ENCODE measurements at places on chromosomes 2 and 18.

DNA sequence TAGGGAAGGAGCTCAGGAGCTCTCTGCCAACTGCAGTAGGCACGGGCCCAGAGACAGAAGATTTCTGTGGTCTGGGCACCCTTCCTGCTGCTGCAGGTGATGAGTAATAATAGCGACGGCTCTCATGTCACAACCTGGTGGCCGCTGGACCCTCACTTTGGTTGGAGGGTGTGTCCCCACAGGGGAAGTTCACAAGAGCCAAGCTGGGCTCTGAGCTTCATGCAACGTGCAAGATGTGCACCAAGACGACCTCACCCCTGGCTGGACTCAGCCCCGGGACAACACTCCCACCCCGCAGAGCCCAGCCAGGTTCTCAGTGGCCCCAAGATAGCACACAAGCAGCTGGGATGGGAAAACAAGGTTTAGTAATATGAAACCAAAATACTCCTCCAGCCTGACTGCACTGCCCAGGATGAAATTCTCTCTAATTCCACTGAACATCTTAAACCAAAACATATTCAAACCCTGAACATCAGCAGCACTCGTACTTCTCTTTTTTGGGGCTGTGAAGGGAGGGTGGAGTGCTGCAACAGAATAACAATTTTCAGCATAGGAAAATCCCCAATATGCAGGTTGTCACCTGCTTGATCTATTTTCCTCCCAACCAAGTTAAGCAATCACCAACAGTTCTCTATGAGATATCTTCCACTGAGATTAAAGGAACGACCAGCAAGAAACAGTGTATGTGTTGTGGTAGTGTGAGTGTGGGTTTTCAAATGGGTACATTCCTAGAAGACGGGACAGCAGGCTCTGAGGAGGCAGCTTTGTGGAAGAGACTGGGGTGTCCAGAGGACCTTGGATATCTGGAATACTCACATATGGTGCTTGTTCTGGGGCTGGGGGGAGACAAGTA lies 26.5 kb downstream of the BCL2 start:
- H3K4me3 ChIP-seq: no peak overlapping the region
- H3K4me1 ChIP-seq: peaks cover 12% of the 10 kb centered on the region
- H3K27ac ChIP-seq: peak overlapping the region; percentile 38
- no peak for DNase-seq

DNA sequence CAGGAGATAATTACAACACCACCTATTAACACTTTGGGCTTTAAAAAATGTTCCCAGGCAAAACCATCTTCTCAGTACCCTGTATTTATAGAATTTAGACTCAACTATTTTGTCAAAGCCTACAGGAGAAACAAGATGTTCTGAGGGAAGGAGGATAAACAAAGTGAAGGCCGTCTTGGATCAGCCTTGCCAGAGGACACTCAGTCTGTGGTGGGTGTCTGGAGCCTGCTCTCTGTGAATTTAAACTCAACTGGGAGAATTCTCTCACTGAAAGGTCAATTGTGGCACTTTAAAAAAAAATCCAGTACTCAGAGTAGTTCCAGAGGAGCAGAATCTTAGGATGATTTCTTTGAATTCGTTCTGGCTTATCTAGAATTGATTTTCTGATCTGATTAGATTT lies 28.4 kb upstream of the SLC1A4 start:
- H3K27me3 ChIP-seq: no peaks in the 10 kb centered on the region
- H3K4me3 ChIP-seq: no peak overlapping the region
- no peak for DNase-seq
- H3K36me3 ChIP-seq: no peaks in the 10 kb centered on the region

- no peak overlapping the region for H3K4me3 ChIP-seq
- H3K27me3 ChIP-seq: no peaks in the 10 kb centered on the region
- no peaks in the 10 kb centered on the region for H3K36me3 ChIP-seq
- no peak for DNase-seq
- H3K4me1 ChIP-seq: peaks cover 25% of the 10 kb centered on the region
- peak overlapping the region; percentile 0 for H3K27ac ChIP-seq
These were observed 46.5 kb upstream of the ST3GAL5 start for GRCh38 chr2:85935170-85935745.

DNA sequence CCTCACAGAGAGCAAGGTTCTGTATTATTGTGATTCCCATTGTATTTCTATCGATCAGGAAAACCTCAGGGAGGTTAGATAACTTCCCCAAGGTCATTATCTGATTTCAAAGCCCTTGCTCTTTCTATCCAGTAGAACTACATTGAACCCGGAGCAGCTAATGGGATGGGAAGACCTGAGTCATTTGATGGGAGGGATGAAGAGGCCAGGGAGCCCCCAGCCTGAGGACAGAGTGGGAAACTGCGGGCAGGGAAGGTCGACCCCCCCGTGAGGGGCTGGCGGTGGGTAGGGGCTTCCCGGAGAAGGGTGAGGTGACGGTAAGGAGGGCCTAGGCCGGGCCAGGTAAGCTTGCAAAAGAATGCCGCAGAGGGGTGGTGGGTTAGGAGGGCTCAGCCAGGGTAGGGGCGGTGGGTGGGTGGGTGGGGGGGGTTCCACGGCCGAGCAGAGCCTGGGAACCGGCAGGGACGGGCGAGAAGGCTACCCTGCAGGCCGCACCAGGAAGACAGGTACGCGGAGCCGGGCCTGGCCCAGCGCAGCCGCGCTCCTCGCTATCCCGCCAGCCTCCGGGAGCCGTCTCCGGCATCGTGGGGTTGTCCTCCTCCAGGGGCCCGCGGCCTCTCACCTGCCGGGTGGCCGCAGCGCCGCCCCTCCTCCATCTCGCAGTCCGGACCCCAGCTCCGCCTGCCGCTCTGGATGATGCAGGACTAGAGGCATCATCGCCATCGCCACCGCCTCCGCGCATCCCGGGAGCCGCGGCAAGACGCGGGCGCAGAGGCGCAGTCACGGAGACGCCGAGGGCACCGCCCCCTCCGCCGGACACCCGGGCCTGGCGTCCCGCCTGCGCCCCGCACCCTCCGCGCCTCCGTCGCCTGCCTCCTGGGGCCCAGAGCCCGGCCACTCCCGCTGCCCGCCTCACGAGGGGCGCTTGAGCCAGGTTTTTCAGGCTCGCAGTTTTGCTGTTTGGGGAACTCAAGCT lies at the start of gene GPR75:
TSS of gene GPR75 (minus strand) at position 762 of the 976 bp plus-strand sequence. CDS start 5,211 bp downstream, outside the sequence.
- H3K4me3 ChIP-seq: no peak within 1 kb of the TSS
- no peak for DNase-seq
- H3K27ac ChIP-seq: no peak within 1 kb of the TSS
- H3K36me3 ChIP-seq: peaks cover 19% of the 10 kb centered on the region
- H3K27me3 ChIP-seq: no peaks in the 10 kb centered on the region
- no peaks in the 10 kb centered on the region for H3K4me1 ChIP-seq

DNA sequence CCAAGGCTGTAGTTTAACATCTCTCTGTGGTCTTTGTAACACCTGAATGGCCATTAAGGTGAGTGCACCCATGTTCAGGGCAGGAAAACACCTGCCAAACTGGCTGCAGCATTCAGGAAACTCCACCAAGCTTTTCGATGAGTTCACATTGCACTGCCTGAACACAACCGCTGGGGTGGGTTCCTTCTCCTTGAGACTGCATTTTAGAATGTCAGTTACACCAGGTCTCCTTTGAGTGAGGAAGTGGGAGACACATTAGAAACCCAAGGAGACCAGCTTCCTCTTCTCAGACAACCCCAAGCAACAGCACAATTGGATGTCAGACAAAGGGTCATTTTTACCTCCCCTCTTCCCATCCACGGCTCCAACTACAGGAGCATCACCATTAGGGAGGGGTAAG lies 35.2 kb downstream of the CYRIA start:
- DNase-seq: no peak
- H3K27ac ChIP-seq: no peak overlapping the region
- no peaks in the 10 kb centered on the region for H3K27me3 ChIP-seq
- no peaks in the 10 kb centered on the region for H3K36me3 ChIP-seq

DNA sequence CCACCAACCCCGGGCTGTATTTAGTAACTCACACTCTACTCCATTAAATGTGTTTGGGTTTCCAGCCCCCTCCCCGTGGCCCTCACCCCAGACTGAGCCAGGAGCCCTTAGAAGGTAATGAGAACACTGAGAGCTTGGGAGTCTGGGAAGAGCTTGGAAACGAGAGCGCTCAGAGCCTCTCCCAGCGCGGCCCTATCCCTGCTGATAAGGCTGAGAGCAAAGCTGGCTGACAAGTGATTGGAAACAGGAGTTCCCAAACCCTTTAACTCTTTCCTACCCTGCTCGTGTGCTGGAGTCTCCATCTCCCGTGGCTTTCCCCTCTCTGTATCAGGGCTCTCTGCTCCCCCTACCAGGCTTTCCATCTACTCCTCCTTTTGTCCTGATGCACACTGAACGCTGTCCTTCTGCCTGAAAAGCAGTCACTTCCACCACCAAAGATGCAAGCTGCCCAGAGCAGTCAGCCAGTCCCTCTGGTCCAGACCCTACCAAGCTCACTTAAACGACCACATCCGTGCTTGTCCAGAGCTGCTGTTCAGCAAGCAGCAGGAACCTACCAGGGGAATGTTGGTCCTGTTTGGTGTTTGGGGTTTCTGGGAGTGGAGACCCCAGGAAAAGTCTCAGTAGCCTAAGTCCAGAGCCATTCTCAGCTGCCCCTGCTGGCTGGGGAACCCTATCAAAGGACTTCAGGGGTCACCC lies 100.0 kb upstream of the PKDCC start:
- DNase-seq: no peak
- H3K27me3 ChIP-seq: no peaks in the 10 kb centered on the region
- H3K4me1 ChIP-seq: peaks cover 41% of the 10 kb centered on the region
- H3K36me3 ChIP-seq: no peaks in the 10 kb centered on the region
- H3K27ac ChIP-seq: no peak overlapping the region

- H3K27me3 ChIP-seq: no peaks in the 10 kb centered on the region
- H3K4me3 ChIP-seq: no peak overlapping the region
- H3K4me1 ChIP-seq: peaks cover 12% of the 10 kb centered on the region
These were observed 21.6 kb downstream of the LDLRAD4 start for GRCh38 chr18:13240060-13240725.

DNA sequence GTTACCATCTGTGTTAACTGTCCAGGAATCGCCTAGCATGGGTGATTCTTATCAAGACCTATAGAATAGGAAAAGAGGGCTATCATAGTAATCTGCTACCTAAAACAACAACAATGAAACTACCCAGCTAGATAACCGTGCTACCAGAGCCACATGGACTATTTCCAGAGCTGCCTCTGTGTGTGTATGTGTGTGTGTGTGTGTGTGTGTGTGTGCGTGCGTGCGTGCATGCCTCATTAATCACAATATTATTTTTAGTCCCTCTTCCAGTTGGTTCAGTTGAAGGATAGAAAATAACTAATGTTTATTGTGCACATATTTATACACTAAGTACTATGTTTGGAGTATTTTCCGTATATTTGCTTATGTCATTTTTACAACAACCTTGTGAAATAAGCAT lies 201.1 kb downstream of the SP3 start:
- no peak overlapping the region for H3K4me3 ChIP-seq
- no peak for DNase-seq

Data from neural crest cell (in vitro differentiated cells).